ENCODE measurements at places on chromosomes 7 and 10.
A peak's percentile ranks its signal among the peaks of the same experiment; 100 is the strongest.

GRCh38 chr7:142771353-142771723 is 568 bp downstream of the PRSS2 start:
- no peak for DNase-seq
- H3K4me1 ChIP-seq: no peaks in the 10 kb centered on the region
- no peaks in the 10 kb centered on the region for H3K36me3 ChIP-seq
- no peak overlapping the region for H3K27ac ChIP-seq
- H3K27me3 ChIP-seq: no peaks in the 10 kb centered on the region
- no peak overlapping the region for H3K4me3 ChIP-seq

DNA sequence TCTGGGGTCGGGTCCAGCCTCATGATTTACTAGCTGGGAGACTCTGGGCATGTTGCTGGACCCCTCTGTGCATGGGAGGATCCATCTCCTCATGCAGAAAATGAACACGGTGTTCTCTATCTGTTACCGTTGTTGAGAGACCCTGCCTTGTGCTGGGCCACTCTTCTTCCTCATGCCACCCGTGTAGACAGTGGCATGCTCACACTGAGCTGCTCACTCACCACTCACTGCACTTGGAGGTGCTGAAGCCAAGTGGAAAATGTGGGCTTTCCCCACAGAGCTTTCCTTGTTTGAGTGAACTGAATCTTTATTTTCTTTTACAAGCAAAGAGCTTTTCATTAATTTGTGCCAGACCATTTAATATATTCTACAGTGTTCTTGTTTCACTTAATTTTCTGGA is 77.5 kb upstream of the GDF10 start:
- no peaks in the 10 kb centered on the region for H3K36me3 ChIP-seq
- H3K27ac ChIP-seq: no peak overlapping the region
- H3K4me3 ChIP-seq: no peak overlapping the region
- DNase-seq: no peak

DNA sequence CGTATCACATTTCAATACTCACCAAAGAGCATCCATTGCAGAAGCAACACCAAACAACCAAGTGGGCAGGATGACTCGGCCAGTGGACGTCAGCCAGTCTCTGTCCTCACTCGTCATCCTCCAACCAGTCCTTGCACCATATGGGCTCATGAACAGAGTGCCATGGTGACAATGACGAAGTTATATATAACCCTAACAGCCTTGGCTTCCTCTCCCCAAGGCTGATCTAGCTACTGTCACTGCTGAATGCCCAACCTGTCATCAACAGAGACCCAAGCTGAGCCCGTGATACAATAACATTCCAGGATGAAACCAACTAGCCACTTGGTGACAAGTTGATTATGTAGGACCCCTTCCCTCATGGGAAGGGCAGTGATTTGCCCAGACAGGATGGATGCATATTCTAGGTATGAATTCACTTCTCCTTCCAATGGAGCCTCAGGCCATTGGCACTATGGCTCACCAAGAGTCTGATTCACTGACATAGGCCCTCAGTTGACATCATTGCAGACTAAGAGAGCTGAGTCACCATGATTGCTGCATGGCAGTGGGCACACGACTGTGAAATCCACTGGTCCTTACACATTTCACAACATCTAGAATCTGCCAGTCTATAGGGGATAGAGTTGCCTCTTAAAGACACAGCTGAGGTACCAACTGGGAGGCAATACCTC is 26.3 kb upstream of the PPIF start:
- peaks cover 17% of the 10 kb centered on the region for H3K4me1 ChIP-seq
- no peaks in the 10 kb centered on the region for H3K27me3 ChIP-seq
- no peak overlapping the region for H3K4me3 ChIP-seq

GRCh38 chr7:43462836-43463235 is 120.1 kb upstream of the STK17A start:
- no peak for DNase-seq
- no peak overlapping the region for H3K4me3 ChIP-seq
- H3K36me3 ChIP-seq: no peaks in the 10 kb centered on the region
- no peak overlapping the region for H3K27ac ChIP-seq

GRCh38 chr10:58282615-58283014 is 13.7 kb downstream of the CISD1 start:
- no peaks in the 10 kb centered on the region for H3K36me3 ChIP-seq
- H3K27me3 ChIP-seq: no peaks in the 10 kb centered on the region
- peaks cover 7% of the 10 kb centered on the region for H3K4me1 ChIP-seq
- peak overlapping the region; percentile 26 for H3K27ac ChIP-seq
- H3K4me3 ChIP-seq: no peak overlapping the region
- no peak for DNase-seq

GRCh38 chr10:85222300-85222699 is 893.9 kb downstream of the CCSER2 start:
- no peaks in the 10 kb centered on the region for H3K36me3 ChIP-seq
- DNase-seq: no peak
- no peak overlapping the region for H3K4me3 ChIP-seq
- H3K4me1 ChIP-seq: no peaks in the 10 kb centered on the region
- H3K27ac ChIP-seq: no peak overlapping the region
- H3K27me3 ChIP-seq: no peaks in the 10 kb centered on the region

DNA sequence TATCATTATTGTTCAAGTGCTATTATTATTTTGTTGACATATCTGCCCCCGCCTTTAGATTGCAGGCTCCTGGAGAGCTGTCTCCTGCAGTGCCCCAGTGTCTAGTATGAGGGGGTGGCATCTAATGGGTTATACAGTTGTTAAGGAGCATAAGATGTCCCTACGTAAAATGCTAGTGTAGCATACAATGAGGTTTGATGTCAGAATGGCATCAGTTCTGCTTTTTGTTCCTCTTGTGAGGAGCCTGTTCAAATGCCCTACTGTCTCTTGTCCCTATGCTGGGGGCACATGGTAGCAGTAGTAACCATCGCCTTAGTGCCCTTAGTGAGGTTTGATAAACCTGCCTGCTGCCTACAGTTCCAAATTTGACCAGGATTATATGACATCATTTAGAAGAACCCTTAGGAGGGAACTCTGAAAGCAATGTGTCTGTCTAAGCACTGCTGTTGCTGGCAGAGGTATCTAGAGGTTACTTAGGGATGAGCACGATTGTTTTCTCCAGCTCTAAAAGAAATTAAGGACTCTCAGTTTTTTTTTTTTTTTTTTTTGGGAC is 9.7 kb downstream of the CREM start:
- H3K4me1 ChIP-seq: peaks cover 8% of the 10 kb centered on the region
- H3K4me3 ChIP-seq: no peak overlapping the region
- no peak overlapping the region for H3K27ac ChIP-seq
- H3K36me3 ChIP-seq: no peaks in the 10 kb centered on the region
- no peak for DNase-seq

DNA sequence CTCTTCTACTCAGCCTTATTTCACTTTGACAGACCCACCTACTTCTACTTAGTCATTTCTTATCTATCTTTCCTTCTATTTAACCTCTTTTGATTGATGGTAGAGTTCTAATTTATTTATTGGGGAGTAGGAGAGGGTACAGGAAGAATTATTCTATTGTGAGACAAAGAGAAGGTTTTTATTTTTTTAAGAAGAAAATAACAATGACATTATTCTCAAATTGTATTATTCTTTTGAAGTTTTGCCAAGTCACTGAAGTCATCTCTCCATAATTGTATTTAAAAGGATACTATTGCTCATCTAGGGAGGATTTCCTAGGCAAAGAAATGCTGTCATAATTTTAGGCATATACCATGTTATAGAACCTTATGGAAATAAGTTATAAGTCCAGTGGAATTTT is 52.7 kb downstream of the ITGB8 start:
- H3K4me1 ChIP-seq: no peaks in the 10 kb centered on the region
- no peak overlapping the region for H3K4me3 ChIP-seq
- H3K36me3 ChIP-seq: no peaks in the 10 kb centered on the region
- DNase-seq: no peak

GRCh38 chr10:63308628-63309027 is 157.1 kb downstream of the JMJD1C start:
- no peaks in the 10 kb centered on the region for H3K27me3 ChIP-seq
- no peak overlapping the region for H3K4me3 ChIP-seq
- DNase-seq: no peak
- H3K36me3 ChIP-seq: no peaks in the 10 kb centered on the region
- peaks cover 5% of the 10 kb centered on the region for H3K4me1 ChIP-seq

DNA sequence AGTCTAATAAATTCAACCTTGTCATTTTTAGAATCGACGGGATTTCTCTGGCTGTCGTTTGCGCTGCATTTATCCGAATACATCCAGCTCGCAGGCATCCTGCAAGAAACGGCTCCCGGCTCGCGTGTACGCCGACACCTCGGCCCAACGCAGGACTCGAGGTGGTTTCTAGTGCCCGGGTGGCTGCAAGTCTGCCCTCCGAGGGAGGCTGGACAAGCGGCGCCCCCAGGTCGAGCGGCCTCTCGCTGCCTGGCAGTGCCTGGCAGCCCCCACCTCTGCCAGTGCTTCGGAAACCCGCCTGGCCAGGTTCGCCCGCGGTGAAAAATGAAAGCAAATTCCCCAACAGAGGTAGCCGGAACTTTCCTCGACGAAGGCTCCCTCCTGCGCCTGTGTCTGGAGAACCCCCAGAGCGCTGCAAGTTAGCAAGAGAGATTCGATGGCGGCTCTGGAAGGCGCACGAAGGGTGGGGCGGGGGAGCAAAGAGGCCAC is 5.7 kb upstream of the ZNF503 start:
- H3K36me3 ChIP-seq: no peaks in the 10 kb centered on the region
- peak overlapping the region; percentile 84 for H3K4me3 ChIP-seq
- H3K4me1 ChIP-seq: peaks cover 11% of the 10 kb centered on the region
- DNase-seq: no peak

DNA sequence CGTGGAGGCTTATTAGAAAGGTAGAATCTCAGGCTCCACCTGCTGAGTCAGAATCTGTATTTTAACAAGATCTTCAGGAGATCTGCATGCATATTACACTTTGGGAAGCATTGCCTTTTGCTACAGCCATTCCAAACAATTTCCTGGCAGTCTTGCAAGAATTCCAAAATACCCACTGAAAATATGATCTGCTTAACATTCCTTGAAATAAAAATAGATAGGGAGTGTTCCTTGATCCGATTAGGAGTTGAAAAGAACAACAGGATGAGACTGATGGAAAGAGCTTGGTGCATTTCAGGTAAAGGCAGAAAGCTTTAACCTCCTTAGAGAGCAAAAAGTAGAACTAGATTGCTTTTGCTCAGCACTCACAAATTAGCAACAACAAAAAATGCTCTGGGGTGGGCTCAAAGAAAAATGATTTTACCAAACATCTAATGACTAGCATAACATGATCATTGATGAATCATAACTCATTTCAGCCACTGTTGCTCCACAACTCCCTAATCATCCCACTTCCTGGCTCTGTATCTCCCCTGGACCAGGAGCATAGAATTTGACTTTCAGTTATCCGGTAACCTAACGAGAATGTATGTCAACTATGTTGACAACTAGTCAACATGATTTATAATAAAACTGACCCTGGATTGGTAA is 115.2 kb downstream of the RNLS start:
- no peak overlapping the region for H3K27ac ChIP-seq
- no peak for DNase-seq
- no peaks in the 10 kb centered on the region for H3K36me3 ChIP-seq
- no peak overlapping the region for H3K4me3 ChIP-seq

- H3K4me3 ChIP-seq: no peak overlapping the region
- H3K36me3 ChIP-seq: peaks cover 76% of the 10 kb centered on the region
- H3K4me1 ChIP-seq: peaks cover 8% of the 10 kb centered on the region
- peak overlapping the region; percentile 21 for H3K27ac ChIP-seq
- no peaks in the 10 kb centered on the region for H3K27me3 ChIP-seq
Measured at GRCh38 chr7:67022511-67022910, 25.9 kb downstream of the TYW1 start.

DNA sequence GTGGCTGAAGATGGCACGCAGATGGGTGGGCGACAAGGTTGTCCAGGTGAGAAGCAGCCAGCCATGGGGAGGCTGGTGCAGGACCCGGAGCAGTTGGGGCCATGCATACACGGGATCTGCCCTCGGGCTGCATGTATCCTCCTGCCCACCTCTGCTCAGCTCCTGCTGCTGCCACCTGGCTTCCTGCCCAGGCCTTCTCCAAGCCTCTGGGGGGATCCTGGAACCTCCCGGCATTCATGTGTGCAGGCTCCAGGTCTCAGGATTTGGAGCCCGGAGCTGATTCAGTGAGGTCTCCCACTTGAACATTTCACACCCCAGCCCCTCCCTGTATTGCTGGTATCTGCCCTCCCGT is 27.0 kb downstream of the PDGFA start:
- no peaks in the 10 kb centered on the region for H3K4me1 ChIP-seq
- no peak overlapping the region for H3K27ac ChIP-seq
- H3K4me3 ChIP-seq: no peak overlapping the region
- H3K36me3 ChIP-seq: no peaks in the 10 kb centered on the region
- H3K27me3 ChIP-seq: peaks cover 2% of the 10 kb centered on the region

DNA sequence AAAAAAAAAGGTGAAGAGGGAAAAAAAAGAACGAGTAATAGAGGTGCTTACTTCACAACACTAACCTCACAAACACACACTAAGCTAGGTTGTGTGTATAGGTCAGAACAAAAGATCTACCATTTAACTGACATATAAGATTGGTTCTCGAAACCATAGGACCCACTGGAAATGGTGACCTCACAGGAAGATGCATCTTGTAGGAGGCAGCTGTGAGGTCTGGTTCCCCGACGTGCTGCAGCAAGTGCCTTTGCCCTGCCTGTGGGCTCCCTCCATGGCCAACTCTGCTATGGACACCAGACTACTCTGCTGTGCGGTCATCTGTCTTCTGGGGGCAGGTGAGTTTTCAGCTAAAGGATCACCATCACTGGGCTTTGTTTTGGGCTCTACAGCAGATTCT is 133.8 kb upstream of the PRSS1 start:
- no peaks in the 10 kb centered on the region for H3K36me3 ChIP-seq
- DNase-seq: no peak
- H3K27me3 ChIP-seq: no peaks in the 10 kb centered on the region

GRCh38 chr10:13382703-13383398 is 34.8 kb upstream of the SEPHS1 start:
- peaks cover 5% of the 10 kb centered on the region for H3K4me1 ChIP-seq
- H3K27ac ChIP-seq: no peak overlapping the region
- H3K4me3 ChIP-seq: peak overlapping the region; percentile 30
- no peaks in the 10 kb centered on the region for H3K36me3 ChIP-seq

DNA sequence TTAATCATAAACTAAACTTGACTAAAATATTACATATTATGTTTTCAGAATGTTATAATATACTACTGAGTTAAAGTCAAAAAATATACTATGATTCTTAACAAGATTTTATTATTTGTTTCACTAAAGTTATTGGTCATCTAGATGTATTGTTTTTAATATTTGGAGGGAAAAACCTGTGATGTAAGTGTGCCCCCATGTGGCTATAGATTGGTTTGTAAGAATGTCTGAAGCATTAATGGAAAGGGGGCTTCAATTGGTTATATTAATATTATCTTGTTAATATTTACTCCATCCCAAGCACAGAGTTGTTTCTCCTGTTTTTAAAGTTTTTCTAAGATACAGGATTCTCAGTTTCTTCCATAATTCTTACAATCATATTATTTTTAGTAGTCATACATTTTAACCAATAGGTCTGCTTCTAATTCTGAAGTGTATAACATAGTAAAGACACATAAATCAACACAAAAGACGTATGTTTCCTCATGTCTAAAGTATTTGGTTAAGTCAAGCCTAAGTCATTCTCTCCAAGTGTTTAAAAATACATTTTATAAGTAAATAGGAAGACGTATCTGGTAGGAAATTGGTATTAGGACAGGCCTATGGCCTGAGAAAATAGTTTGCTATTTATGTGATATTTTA is 58.0 kb downstream of the GNAT3 start:
- no peaks in the 10 kb centered on the region for H3K27me3 ChIP-seq
- no peak for DNase-seq
- no peak overlapping the region for H3K4me3 ChIP-seq
- H3K36me3 ChIP-seq: no peaks in the 10 kb centered on the region

- no peaks in the 10 kb centered on the region for H3K27me3 ChIP-seq
- H3K36me3 ChIP-seq: no peaks in the 10 kb centered on the region
- no peak for DNase-seq
- H3K4me1 ChIP-seq: no peaks in the 10 kb centered on the region
Measured at GRCh38 chr10:93204494-93205485, 131.1 kb downstream of the CYP26A1 start.
